Dermis microvascular lymphatic vessel endothelial cell (primary cell): ENCODE measurements at places on chromosomes 4 and X. TPM values are rescaled to one million over a fixed set of nuclear protein-coding genes. Genes with fewer than 3 reads are reported as not detected.

DNA sequence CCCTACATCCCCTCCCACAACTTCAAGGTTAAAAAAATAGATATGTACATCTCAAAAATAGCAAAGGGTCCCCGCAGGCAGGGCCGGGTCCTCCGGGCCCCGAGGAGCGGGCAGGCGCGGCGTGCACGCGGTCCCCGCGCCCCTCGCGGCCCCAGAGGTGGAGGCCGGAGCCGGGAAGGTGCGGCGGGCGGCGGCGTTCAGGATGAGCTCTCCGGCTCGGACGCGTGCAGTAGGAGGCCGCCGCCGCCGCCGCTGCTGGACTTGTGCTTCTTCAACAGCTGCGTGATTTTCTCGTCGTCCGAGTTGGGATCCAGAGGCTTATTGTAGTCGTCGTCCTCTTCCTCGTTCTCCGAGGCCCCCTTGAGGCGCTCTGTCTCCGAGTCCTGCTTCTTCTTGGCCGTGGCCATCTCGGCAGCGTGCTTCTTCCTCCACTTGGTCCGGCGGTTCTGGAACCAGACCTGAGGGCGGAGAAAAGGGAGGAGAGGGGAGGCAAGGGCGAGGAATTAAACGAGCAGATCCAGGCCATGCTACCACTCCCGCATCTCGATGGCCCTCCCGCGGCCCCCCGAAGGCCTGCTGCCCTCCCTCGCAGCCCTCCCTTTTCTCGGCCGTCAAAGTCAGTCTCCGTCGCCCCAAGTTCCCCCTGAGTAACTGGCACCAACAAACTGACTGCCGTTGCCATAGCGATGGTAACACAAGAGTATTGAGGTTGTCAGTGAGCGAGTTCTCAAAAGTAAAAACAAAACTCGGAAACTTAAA is 5.8 kb downstream of the NKX6-1 start:
- no peak for DNase-seq

GRCh38 chrX:136684120-136684519 is 36.2 kb downstream of the CD40LG start:
- no peak for DNase-seq

DNA sequence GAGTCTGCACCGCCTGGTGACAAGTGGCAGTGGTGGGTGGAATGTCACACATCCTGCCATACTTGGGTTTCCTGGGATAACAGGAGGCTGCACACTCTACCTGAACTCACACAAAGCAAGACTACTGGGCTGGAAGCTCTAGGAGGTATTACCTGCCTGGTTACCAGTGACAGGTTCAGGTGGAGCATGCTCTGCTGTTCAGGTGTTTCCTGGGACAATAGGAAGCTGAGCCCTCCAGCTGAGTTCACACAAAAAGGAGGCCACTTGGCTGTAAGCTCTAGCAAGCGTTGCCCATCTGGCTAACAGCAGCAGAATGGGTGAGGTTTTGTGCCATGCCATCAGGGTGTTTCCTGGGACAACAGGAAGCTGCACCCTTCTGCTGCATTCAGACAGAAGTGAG is 17.4 kb upstream of the UGT2B7 start:
- DNase-seq, result no peak

DNA sequence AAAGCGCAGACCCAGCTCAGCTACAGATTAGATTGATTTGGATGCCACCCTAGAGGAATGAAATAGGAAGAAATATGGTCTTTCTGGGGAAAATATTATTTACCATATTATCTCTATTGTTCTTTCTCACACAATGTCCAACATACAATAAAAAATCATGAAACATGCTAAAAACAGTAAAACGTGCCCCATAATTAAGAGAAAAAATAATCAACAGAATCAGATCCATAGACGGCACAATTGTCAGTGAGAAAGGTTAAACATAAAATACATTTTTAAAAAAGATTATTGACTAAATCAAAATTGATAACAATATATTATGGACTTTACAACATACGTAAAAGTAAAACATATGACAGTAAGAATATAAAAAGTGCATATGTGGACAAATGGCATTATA is 90.9 kb downstream of the ENPP6 start:
- DNase-seq, result no peak

DNA sequence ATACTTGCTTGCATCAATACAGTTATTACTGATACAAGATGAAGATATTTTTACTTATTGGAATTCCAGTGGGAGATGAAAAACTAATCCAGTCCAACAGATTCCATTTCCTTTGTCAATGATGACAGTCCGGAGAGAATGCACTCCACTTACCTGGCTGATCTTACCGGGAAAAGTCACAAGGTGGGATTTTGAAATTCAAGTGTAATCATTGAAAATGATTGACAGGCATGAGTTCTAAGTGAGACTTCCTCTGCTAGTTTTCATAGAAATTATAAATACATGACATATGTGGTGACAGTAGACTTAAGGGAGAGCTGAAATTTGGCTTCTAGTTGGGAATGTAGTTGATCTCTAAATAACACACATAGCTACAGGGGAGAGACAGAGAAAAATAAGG is 859.9 kb downstream of the FAT4 start:
- no peak for DNase-seq

GRCh38 chr4:22410645-22411247 is 105.1 kb downstream of the ADGRA3 start:
- DNase-seq, result peak; percentile 5

DNA sequence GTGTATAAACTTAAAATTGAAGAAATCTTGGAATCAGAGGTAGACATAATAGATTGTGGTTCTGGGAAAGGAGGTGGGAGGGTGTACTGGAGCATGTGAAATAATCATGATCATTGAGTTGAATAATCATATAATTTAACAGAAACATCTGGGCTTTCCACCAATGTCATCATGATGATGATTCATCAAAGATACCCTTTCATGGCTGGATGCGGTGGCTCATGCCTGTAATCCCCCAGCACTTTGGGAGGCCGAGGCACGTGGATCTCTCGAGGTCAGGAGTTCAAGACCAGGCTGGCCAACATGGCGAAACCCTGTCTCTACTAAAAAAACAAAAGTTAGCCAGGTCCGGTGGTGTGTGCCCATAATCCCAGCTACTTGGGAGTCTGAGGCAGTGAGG is 6.7 kb upstream of the RUFY3 start:
- DNase-seq, result no peak

GRCh38 chr4:54173281-54173912 is 55.7 kb upstream of the PDGFRA start:
- no peak for DNase-seq

DNA sequence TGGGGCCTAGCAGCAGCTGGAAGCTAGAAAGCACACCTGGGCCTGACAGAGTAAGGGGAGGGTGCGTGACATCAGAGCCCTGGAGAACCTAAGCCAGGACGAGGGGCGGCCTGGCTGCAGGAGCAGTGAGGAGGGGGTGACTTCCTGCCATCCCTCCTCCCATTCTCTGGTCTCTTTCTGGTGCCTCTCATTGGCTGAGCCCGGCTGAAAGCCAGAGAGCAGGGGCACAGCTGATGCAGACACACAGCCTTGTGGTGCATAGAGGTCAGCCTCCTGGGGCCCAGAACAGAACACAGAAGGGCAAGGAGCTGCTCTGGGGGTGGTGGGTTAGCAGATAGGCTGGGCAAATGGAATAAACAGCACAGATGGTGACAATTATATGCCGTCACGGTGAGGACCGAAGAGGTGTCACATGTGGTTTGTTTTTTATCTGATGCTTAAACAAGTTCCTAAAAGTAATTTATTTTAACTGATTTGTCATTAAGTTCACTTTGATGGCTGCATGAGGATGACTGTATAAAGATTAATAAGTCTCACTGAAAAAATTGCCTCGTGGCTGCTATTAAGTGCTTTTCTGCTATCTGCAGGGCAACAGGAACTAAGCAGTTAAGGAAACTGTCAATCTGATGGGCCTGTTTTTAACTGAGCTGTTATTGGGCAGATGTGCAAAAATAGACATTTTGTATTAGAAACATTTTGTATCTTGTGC is 102.0 kb downstream of the FNIP2 start:
- DNase-seq, result no peak

GRCh38 chr4:124046190-124046589 is 649.6 kb downstream of the SPRY1 start:
- no peak for DNase-seq

DNA sequence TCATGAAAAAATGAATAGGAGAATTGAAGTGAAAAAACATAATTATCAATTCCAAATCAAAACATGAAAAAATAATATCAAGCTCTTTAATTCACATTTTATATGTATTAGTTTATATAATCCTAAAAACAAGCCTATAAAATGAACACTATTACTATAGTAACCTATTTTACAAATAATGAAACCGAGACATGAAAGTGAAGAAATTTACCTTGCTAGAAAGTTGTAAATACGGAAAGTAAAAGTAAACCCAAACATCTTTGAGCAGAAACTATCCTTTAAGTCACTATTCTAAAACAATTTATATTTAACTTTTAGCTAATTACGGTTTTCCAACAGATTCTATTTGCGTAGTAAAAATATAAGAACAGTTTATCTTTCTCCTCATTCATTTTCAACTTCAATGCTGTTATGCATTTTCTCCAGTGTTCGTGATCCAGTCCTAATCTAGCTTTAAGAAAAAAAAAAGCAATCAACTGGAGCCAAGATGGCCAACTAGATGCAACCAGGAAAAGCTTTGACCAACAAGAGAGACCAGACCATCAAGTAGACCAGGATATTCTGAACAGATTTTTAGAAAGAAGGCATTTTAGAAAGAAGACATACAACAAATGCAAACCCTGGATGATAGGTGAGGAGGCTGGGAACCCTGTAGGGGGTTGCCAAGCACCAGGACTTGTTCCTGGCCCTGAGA is 67.0 kb downstream of the DDX53 start:
- no peak for DNase-seq

DNA sequence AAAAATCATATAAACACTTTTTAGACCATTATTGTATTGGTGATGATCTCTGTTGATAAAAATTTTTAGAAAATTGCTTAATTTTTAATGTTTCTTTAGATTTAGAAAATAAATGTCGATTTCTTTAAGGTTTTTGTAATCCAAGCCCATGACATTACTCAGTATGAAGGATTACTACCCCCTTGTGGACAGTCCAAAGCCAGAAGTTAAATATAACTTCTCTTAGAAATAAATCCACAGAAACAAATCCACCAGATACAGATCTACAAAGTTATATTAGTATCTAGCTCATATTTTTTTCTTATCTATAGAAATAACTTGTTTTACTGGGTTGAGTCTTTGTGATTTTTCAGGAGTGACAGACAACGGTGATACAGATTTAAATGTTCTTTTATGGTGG is 18.9 kb downstream of the TIFA start:
- peak; percentile 30 for DNase-seq

DNA sequence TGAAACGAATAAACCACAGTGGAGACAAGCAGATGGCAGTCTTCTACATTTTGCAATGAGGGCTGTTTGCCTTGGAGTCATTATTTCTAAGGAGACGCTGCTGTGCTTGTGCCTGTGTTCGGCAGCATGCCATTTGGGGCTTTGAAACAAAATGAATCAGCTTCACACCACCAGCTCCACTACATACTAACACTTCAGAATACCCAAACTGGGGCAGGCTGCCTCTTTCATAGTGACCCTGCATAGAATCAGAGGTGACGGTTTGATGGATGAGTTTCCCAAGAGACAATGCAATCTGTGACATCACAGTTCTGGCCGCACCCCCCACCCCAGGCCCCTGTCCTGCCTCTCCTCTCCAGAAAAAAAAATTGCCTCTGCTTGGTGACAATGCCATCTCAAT is 57.1 kb upstream of the MID1 start:
- no peak for DNase-seq

- DNase-seq, result no peak
Measured at GRCh38 chr4:183493246-183493645, 11.6 kb upstream of the ING2 start.

DNA sequence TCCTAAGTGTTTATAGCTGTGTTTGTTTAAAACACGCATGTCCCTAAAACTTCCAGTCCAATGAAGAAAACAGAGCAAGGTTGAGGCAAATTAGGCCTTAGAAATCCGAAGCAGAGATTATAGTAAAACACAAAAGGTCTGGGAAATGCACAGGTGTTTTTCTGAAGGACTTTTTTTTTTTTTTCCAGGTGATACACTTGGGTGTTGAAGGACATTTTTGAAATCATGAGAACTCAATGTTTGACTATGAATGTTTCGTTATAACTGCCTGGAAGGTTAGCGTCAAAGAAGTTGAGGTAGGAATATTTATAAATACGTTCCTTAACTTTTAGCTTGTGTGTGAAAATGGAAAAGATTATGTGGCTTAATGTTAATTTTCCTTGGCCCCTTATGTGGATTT is 45.5 kb downstream of the FHIP1A start:
- DNase-seq, result no peak

- DNase-seq, result no peak
Measured at GRCh38 chr4:164536814-164537213, 217.1 kb upstream of the SMIM31 start.

- DNase-seq, result no peak
Measured at GRCh38 chrX:96985046-96985445, 101.3 kb downstream of the RPA4 start.

- DNase-seq, result peak; percentile 17
Measured at GRCh38 chr4:74203467-74203866, 45.5 kb downstream of the MTHFD2L start.

DNA sequence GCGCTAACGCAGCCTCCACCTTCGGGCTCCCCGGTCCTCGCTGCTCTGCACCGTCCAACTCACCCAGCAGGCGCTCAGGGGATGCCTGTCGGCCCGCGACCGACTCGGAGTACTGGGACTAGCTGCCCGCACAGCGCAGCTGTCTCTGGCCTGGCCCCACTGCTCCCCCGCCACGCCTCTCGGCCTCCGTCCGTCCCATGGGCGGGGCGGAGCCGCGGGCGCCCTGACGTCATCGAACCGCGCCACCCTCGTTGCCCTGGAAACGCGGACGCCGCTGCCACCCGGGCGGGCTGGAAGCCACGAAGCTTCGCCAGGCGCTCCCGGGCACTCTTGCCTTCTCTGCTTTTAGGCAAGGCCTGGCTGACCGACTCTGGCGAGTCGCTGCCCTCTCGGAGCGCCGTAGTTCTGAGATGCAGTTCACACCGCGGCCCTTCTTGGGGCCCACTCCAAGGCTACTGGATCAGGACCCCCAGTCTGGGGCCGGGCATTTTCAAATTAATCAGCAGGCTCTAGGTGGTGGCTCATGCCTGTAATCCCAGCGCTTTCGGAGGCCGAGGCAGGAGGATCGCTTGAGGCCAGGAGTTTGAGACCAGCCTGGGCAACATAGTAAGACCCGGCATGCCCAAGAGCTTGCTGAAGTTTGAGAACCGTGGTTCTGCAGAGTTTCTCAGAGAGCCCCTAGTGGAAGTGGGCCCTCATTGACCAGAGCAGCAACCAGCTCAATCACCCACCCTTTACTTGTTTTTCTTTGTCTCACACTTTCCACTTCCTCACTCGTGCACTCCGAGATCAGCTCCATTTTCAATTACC is 12.0 kb downstream of the ACOX3 start:
- DNase-seq, result peak; percentile 65

DNA sequence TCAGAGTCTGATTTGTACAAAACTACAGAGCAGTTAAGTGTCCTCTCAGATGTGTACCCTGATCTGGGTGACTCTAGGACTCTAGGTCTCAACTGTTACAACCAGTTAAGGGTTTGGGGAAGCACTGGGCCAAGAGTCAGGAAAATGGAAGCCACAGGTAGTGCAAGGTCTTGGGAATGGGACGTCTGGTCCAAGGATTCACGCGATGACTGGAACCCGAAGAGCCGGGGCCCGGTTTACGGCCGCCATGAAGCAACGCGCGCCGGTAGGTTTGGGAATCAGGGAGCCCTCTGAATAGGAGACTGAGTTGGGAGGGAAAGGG is 321 bp upstream of the HPRT1 start:
- DNase-seq, result no peak

Gene SLC16A2
- 0.39 and 1.0 TPM in 2 replicates for total RNA-seq

Gene TMSB15A
- 0.76 and 1.4 TPM in 2 replicates for total RNA-seq

Gene PIGA
- total RNA-seq, result 7.6 and 8.2 TPM in 2 replicates

Gene GIMD1
- not detected in 2 replicates for total RNA-seq

Gene CTAG1A
- total RNA-seq, result not detected in 2 replicates

Gene SOWAHD
- total RNA-seq, result not detected in 2 replicates

Gene CTBP1
- 211 and 274 TPM in 2 replicates for total RNA-seq

Gene BEX4
- 15.5 and 20.2 TPM in 2 replicates for total RNA-seq

Gene USP17L15
- not detected in 2 replicates for total RNA-seq
